ENCODE measurements at places on chromosomes 6 and 20.
A peak's percentile ranks its signal among the peaks of the same experiment; 100 is the strongest.

- no peak for DNase-seq
Measured at GRCh38 chr6:56334937-56335336, 87.6 kb upstream of the COL21A1 start.

GRCh38 chr6:158958504-158959386, 41.3 kb downstream of the RSPH3 start:
- DNase-seq = no peak

GRCh38 chr6:14975471-14975817, 270.4 kb upstream of the JARID2 start:
- DNase-seq = no peak

- DNase-seq = no peak
Measured at GRCh38 chr20:39862470-39862891, 826.6 kb downstream of the MAFB start.

DNA sequence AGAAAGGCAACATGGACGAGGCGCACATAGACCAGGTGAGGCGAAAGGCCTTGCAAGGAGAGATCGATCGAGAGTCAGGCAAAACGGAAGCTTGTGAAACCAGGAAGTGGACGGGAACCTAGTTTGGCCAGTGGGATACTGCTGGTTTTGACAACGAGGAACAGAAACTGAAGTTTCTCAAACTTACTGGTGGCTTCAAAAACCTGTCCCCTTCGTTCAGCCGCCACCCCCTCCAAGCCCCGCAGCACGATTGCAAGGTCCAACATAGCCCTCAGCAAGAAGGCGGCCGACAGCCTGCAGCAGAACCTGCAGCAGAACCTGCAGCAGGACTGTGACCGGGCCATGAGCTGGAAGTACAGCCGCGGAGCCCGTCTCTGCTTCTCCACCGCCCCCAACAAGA, 238.0 kb downstream of the KHDC1L start:
- no peak for DNase-seq

GRCh38 chr6:112305795-112306564, 41.1 kb upstream of the RFPL4B start:
- no peak for DNase-seq

- no peak for DNase-seq
Measured at GRCh38 chr6:9095137-9095536, 659.8 kb upstream of the SLC35B3 start.

- no peak for DNase-seq
Measured at GRCh38 chr20:25129908-25130307, 48.0 kb upstream of the VSX1 start.

DNA sequence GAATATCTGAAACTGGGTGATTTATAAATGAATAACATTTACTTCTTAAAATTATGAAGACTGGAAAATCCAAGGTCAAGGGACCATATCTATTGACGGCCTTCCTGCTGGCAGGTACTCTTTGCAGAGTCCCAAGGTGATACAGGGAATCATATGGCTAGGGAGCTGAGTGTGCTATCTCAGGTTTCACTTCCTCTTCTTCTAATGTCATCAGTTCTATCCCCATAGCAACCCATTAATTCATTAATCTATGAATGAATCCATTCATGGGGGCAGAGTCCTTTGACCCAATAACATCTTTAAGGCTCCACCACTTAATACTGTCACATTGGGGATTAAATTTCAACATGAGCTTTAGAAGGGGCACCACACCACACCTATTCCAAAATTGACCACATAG, 772.0 kb downstream of the HACE1 start:
- DNase-seq = no peak

- no peak for DNase-seq
Measured at GRCh38 chr6:170006071-170006899, 254.9 kb downstream of the ERMARD start.

- no peak for DNase-seq
Measured at GRCh38 chr6:161152907-161153662, 120.8 kb downstream of the AGPAT4 start.

DNA sequence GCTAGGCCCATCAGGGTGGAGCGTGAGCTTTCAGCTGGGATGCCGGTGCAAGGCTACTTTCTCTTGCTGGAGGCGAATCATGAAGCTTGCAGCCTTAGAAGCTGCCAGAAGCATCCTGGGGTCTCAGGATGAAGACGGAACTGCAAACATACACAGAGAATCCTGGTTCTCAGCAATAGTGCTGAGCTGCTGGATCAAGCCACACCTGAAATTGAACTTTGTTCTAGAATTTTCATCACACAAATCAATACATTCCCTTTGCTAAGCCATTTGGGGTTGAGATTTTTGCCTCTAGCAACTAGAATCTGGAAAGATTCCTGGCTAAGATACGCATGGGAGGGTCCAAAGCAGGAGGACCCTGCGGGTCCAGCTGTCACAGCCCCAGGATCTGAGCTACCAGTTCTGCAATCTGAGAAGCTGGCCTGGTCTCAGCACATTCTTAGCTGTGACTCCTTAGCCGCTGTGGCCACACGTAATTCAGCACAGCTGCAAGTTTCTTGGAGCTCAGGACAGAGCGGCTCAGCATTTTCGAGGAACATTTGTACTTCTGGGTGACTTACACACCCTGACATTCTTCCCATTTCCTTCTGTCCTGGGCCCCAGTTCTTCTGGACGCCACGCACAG, 6.6 kb upstream of the ARFGAP1 start:
- no peak for DNase-seq

- no peak for DNase-seq
Measured at GRCh38 chr6:14645841-14646240, 528.3 kb downstream of the CD83 start.

DNA sequence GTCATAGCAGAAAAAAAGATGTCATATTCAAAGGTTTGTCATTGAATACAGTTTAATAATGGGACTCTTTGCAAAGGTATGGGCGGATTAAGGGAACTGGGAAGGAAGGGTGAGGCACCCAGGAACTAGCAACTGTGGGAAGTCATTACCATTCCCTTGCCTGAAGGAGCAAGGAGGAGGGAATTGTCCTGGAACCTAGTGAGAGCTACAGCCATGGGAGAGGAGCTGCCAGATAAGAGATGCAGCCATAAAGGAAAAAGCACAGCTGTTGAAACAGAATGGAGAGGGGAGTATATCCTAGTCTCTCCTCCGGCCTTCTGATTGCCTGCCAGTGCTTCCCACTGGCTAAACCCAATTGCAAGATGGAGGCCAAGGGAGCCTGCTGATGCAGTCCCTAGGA, 250.6 kb downstream of the BCKDHB start:
- DNase-seq = no peak

DNA sequence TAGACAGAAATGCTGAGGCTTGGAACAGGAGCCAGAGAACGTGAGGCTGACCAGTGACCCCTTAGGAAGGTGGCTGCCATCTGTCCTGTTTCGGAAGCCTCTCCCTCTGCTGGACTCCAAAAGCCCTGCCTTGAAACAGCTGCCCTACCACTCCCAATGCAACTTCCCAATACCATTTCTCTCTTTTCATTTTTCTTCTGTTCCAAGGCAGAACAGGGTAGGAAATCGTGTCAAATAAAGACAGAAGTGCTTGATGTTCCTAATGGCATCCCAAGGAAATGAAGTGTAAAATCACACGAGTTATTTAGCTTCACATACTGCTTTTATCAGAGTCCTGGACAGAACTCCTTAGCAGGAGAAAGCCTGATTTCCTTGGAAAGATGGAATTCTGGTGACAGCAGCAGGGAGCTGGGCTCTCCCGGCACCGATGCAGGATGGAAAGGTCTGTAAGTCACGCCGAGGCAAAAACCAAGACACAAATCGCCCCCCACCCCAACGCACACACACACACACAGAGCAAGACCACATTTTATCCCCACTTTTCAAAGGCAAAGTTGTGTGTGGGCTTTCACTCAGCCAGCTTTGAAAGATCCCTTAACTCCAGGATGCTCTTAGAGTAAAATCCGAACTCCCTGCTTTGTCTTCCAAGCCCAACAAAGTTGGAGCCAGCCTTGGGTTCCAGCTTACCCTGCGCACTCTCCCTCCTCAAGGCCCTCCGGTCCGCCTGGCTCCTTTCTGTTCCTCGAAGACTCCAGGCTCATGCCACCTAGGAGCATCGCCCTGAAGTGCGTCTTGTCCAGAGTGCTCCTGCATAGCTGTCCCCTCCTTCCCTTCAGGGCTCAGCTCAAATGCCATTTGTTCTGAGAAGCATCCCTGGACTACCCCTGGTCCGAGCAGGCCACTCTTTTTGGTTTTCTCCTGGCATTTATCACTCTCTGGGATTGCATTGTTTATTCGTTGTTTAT, 11.6 kb upstream of the STX16 start:
- DNase-seq = no peak

DNA sequence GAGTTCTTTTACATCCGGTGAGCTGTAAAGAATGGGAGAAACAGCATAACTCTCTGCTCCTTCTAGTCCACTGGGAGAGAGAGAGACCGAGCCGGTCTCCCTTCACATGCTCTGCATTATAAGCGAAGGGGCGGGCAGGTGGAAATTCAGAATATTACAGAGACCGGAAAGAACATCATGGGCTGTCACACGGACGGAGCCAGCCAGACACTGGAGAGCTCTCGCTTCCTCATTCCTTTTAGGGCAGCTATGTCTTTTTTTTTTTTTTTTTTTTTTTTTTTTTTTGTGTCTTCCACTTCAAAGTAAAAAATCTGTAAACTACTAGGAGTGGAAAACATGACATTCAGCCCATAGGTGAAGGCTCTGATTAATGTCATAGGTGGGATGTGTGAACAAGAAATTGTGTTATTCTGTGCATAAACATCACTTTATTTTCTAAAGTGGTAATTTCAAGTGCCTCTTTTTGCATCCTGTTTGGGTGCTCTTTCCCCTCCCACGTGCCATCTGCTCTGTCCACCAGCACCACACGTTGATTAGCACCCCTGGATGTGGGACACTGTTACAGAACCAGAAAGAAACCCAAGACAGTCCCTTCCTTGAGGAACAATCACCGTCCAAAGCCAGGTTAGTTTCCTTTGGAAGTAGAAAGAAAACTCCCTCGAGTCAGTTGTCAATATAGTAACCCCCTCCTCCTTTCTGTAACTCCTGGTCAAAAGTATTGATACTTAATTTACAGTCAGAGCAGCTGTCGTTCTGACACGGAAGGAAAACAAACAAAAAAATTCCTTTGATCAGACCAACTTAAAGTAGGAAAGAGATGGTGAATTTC, at the start of gene TAGAP:
TSS of gene TAGAP (minus strand) at position 93 of the 829 bp plus-strand sequence. CDS start 845 bp downstream, outside the sequence.
- DNase-seq = peak; percentile 53

DNA sequence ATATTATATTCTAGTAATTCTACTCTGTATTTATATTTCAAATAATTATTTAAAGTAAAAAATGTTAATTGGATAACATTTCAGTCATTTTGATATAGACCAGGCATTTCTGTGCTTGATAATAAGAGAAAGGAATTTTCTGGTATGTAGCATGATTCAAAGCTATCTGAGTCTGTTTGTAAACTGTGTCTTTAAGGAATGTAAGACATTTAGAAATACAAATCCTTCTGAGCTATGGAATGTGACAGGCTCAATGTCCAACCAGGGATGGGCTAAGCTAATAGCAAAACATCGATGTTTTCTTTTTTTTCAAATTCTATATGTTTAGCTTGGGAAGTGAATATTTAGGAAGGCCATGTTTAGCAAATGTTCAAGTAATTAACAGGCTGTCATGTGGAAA, 41.5 kb upstream of the FAM83B start:
- DNase-seq = no peak

DNA sequence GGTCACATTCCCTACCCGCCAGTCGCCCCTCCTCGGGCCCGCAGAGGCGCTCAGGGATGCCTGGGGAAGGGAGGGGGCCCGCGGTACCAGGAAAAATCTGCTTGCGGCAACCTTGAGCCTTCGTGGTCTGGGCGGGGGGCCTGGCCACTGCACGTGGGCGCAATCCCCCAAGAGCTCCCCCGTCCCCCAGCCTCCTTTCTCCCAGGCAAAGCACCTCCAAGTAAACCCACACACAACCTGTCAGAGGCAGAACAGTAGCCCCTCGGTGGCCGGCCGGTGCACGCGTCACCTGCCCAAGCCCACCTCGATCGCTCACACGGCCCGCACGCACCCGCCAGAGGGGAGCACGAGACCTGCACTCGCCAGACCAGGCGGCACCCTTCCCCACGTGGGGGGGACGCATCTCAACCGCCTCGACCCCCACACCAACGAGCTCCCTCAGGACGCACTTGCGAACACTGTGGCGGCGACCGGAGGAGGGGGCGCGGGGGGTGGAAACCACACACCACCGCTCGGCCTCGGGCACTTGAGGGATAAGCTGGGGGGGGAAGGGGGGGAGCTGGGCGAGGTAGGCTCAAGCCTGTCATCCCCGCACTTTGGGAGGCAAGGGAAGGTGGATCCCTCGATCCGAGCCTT, 1955.7 kb upstream of the DEFB115 start:
- DNase-seq = no peak

DNA sequence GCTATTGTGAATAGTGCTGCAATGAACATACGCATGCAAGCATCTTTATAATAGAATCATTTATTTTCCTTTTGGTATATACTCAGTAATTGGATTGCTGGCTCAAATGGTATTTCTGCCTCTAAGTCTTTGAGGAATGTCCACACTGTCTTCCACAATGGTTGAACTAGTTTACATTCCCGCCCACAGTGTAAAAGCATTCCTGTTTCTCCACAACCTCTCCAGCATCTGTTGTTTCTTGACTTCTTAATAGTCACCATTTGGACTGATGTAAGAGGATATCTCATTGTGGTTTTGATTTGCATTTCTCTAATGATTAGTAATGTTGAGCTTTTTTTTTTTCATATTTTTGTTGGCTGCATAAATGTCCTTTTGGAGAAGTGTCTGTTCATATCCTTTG, 208.7 kb downstream of the PHF3 start:
- DNase-seq = no peak

- DNase-seq = no peak
Measured at GRCh38 chr6:39466631-39467030, 144.1 kb upstream of the KCNK16 start.

DNA sequence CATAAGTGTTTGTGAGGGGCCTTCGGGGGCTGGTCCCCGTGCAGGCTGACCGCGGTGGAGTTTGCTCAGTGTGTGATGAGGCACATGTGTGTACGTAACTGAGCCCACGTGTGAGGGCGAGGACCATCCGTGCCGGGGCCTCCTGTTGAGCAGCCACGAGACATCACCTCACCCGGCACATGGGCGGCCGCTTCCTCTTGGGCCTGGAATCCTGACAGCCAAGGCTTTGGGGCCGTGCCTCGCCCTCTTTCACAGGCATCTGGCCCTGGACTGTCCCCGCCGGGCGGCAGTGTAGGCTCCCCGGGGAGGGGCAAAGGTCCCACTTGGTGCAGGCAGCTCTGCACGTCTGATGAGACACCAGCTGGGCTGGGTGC, 202.3 kb downstream of the DLL1 start:
- no peak for DNase-seq

DNA sequence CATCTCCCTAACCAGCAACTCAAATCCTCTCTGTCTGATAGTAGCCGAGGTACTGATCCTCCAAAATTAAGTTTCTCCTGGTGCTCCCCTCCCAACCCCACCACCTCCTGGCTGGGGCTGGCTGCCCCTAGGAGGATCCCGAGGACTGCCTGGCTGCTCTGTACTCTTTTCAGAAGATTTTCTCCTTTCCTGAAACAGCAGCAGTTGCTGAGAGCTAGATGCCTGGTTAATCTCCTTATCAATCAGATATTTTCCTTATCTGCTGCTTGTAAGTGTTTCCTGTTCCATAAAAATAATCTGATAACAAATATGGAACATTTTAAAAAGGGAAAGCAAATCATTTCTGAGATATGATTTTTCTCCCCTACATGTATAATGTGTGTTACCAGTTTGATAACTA, 52.8 kb downstream of the ZMYND8 start:
- DNase-seq = no peak

Data from stimulated activated CD4-positive, alpha-beta T cell treated with anti-CD3 and anti-CD28 coated beads, Interleukin-1b, Interleukin-23, amount 100 ng/mL, for 1 hour (primary cell).